ENCODE measurements at places on chromosomes 2 and 18. TPM values are rescaled to one million over a fixed set of nuclear protein-coding genes. Genes with fewer than 3 reads are reported as not detected.

- DNase-seq: no peak
Measured at GRCh38 chr2:164496421-164496820, 124.9 kb downstream of the GRB14 start.

- DNase-seq: no peak
Measured at GRCh38 chr2:59296279-59296678, 1055.2 kb upstream of the FANCL start.

DNA sequence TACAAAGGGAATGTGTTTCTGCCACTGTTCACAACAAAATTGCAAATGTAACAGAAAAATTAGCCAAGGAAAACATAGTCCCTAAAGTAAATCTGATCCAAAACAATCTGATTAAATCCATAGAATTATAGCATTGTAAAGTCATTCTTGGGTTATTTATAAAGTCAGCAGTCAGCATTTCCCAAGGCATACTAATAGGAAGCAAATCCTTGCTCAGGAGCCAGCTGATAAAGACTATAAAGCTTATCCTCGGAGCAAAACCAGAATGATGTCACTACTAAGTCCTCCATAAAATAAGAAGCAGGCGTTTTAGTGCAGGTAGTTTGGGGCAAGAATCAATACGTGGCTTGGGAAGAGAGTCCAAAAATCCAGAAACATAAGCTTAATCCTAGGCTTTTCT is 67.3 kb upstream of the CSRNP3 start:
- no peak for DNase-seq

DNA sequence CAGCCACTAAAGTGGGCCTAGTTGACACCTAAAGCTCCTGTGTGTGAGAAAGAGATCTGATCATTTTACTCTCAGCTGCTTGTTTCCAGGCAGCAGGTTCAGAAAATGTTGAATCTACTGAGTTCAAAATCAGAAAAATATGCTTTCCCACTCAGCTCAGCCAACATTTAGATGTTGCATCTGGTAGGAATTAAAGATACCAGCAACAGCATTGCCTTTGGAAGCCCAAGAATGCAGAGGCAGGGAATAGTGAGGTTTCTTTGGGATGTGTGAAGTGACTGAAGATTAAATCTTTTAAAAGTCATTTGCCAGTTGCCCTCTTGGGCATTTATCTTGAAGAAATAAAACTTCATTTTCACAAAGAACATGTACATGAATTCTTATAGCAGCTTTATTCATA is 33.9 kb upstream of the DOCK10 start:
- no peak for DNase-seq

DNA sequence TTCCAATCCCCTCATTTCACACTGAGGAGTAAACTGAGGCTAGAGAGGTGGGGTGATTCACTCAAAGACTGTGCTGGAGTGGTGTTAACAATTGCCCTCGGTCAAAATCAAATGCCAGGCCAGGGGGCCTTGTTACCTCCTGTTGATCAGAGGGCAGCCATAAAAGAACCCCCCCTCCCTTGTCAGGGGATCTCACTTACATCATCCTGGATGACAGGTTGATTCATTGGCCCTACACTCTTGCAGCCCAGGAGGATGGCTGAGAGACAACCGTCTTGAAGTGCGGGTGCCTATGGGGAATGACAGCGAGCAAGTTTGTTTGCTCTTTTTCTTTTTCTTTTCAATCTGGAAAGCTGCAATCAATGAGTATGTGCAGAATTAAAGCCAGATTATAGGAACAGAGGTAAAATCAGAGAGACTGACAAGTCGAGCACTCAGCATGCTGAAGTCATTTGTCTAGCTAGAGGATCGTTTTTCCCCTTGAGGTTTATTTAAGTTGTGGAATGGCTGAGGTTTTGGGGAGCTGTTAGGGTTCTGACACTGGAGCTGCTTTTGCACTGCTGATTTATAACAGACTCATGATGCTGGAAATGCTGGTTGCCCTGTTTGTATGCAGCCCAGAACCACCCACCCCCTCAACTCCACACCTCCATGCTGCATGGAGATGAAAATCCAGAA is 26.4 kb upstream of the NRP2 start:
- no peak for DNase-seq

DNA sequence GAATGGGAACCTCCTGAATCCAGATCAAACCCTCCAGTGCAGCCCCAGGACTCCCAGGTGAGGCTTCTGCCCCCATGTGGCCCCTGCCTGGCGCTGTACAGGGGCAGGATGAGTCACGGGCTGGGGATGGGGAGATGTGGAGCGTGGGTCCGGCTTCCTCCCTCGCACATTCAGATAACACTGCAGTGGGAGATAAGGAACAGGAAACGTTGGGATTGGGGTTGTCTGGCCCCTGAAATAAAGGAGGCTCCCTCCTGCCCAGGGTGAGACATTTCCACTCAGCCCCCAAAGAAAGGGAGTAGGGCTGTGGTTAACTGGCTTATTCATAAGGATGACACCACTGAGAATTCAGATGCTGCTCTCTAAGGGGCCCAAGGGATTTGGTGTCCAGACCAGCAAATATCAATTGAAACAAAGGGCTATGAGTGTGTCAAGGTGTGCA is 30.7 kb downstream of the IGFBP5 start:
- DNase-seq: no peak

GRCh38 chr2:238256594-238257104 is 16.8 kb upstream of the HES6 start:
- peak; percentile 97 for DNase-seq

DNA sequence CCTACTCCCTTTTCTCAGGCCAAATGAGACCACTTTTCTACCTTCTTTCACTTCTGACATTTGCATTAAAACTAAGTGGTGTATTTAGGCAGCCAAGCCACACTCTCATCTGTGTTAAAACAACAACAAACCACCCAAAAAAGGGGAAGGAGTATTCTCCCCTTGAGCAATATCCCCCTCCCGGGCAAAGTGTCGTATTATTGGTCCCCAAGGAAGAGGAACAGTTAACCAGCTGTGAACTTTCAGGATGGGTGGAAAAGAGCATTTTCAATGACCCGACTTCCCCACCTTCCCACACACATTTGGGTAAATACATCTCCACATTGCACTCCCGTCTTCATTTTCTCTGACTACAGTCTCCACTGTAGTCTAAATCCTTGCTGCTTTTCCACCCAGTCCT is 44.3 kb downstream of the FEZ2 start:
- no peak for DNase-seq

GRCh38 chr2:159228081-159228581 is 58.4 kb downstream of the WDSUB1 start:
- no peak for DNase-seq

- no peak for DNase-seq
Measured at GRCh38 chr18:9663377-9663776, 44.7 kb upstream of the RAB31 start.

DNA sequence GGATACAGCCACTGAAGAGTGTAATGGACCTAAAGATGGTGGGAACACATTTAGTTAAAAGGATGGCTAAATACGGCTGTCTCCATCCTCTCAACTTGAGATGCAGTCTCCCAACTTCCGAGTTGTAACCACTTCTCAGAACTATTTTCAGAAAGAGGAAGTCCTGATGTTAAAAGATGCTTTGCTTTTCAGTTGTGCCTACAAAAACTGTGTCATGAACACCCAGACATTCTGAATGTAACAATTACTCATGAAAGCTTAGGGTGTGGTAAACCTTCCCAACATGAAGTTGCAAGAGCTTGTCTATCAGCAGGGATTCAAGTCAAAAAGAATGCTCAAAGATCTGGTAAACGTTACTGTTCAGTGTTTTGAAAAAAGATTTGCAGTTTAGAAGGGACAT is 147.9 kb downstream of the DOCK10 start:
- no peak for DNase-seq

- DNase-seq: peak; percentile 57
Measured at GRCh38 chr2:172434821-172435605, 7.6 kb downstream of the ITGA6 start.

GRCh38 chr2:36329251-36329650 is 26.3 kb upstream of the CRIM1 start:
- no peak for DNase-seq

- no peak for DNase-seq
Measured at GRCh38 chr2:73593680-73594079, 48.5 kb downstream of the NAT8 start.

DNA sequence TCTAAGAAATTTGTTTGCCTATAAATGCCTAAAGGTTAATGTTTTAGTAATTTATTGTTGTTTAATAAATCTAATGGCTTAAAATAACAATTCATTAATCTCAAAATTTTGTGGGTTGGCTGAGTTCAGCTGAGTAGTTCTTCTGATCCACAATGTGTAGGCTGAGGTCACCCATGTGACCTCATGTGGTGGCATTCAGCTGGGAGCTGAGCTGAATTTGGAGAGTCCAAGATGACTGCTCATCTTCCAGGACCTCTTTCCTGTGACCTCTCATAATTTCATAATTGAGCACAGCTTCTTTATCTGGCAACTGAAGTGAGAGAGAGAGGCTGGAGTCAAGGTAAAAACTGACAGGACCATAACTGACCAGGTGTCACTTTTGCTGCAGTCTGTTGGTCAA is 132.4 kb downstream of the TXNL1 start:
- DNase-seq: no peak

DNA sequence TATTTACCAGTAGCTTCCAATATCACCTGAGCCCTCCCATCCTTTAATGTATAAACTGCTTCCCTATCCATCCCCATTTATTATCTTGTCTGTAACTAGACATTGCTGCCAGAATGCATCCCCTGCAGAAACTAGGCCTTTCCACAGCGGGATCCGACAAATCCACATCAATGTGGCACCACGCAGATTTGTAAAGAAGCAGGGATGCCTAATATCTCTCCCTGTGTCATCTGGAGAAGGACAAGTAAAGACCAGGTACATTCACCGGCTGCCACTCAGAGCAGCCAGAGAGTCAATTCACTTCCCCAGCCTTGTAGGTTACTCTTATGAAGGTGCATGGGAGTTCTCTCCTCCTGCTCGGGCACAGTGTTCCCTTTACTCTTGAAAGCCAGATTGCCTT is 98.8 kb upstream of the MAP3K20 start:
- no peak for DNase-seq

- DNase-seq: no peak
Measured at GRCh38 chr2:160199683-160200389, at the start of gene ITGB6. ITGB6 (minus strand) TSS chr2:160200272; CDS start chr2:160200063, 209 bp downstream.

- peak; percentile 7 for DNase-seq
Measured at GRCh38 chr2:71927757-71928715, 219.6 kb downstream of the CYP26B1 start.

DNA sequence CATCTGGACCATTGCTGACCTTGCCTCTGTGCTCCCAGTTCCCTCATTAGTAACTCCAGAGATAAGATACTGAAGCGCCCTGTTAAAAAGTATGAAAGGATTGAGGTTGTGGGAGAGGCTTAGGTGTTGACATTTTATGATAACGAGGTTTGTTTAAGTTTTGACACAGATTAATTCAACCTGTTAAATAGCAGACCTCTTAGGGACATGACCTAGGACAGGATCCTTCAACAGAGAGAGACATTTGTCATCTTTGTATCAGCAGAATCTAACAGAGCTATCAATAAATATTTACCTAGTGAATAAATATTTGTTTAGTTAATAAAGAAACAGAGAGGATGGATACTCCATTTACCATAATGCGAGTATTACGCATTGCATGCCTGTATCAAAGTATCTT is 99.5 kb downstream of the DCC start:
- no peak for DNase-seq

- DNase-seq: no peak
Measured at GRCh38 chr2:3606370-3607201, 11.7 kb downstream of the COLEC11 start.

DNA sequence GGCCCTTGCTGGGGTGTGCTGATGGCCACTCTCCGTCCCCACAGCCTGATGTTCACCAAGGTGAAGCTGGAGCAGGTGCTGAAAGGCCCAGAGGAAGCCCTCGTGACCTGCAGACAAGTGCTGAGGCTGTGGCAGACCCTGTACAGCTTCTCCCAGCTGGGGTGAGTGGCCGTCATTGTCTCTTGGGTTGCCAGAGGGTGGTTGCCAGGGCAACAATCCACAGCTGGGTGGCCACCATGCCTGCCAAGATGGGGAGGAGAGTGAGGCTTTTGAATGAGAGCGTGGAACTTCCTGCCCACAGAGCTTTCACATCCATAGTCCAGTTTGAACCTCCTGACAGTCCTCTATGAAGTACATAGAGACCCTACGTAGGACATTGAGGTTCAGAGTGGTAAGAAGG is 108.8 kb downstream of the STPG4 start:
- no peak for DNase-seq

DNA sequence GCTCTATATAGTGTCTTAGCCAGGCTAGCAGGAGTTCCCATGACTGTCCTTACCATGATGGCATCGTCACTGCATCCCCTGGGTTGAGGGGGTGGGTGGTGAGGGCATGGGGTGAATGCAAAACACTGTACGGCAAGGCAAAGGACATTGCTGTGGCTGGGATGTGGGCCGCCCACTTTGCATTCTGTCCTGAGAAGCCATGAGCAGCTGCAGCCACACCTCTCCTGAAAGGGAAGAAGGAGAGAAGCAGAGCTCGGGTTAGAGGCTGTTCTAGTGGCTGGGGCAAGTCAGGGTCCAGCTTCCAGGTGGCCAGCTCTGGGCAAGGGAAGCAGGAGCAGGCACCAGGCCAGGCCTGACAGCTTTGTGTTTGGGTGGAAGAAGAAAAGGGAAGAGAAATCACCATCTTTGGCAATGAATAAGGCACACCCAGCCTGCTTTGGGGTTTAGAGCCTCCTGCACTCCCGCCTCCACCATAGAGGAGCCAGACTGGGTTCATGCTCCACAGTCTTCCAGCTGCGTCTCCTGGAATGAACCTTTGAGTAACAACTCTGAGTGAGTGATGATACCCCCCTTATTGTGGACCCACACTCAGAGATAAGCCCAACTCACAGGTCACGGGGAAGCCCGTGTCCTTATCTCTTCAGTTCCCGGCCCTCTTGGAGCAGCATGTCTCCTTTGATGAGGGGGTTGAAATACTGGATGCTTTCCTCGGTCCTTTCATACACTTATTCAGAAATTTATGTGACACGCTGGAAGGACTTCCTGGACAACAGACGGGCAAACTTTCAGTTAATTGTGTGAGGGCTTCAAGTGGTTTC is 63.4 kb downstream of the INPP4A start:
- DNase-seq: no peak

DNA sequence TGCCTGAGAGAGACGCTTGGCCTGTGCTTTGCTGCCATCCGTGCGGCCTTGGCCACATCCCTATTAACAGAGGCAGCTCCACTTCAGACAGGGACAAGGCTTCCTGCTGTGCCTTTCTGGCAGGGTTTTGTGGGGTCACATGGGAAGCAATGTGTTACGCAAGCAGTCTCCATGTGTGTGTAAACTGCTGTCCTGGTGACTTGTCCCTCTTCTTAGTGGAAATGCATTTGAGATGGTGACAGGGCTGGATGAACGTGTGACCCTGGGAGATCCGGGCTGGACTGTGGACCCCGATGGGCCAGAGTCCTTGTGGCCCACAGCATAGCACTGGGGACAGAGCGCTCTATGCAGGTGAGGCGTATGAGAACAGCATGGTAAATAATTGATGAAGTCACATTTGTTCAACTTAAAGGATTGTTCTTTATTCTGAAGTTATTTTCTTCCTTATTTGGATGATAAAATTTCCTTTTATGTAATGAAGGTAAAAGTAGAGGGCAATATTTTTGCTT is 23.2 kb downstream of the ASB1 start:
- DNase-seq: no peak

GRCh38 chr2:38615237-38615636 is 12.5 kb upstream of the HNRNPLL start:
- no peak for DNase-seq

Gene AMER3
- total RNA-seq: 0.59 TPM

Gene GPBAR1
- 0.44 TPM for total RNA-seq

Gene ZSWIM2
- not detected for total RNA-seq

Gene PREPL
- 30.1 TPM for total RNA-seq

Gene KIAA2012
- total RNA-seq: not detected

Gene DNAH7
- total RNA-seq: 0.09 TPM

Gene MATN3
- total RNA-seq: 13.5 TPM

Gene FAM228A
- not detected for total RNA-seq

Gene KLHL14
- 1.0 TPM for total RNA-seq

Gene NTSR2
- not detected for total RNA-seq

Gene ITGB6
- total RNA-seq: not detected

Gene AQP12B
- not detected for total RNA-seq
